ENCODE measurements at places on chromosomes 3 and 15.

GRCh38 chr3:115960799-115961198, 337.5 kb downstream of the GAP43 start:
- peak; percentile 74 for DNase-seq

DNA sequence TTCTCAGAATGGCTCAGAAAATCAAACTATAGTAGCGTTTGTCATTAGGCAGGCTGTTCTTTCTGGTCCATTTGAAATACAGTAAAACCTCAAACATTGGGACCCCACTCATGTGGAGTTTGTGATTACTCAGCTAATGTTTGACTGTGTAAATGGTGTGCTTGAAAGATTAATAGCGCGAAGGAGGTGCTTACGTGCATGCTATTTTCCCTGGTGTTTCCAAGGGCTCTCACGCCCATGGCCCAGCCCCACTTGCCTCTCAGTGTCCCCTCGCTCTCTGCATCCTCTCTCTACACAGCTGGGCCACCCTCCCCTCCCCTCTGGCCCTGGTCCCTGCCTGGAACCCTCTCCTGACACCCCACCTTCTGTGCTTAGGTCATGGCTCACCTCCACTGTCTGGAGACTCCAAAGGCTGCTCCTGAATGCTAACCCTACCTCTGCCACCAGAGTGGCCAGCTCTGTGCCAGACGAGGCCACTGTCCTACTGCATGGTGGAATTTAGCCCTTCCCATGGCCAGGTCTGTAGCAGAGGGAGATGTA, 194.2 kb downstream of the PLCL2 start:
- no peak for DNase-seq

- no peak for DNase-seq
These were observed 272.3 kb upstream of the NECTIN3 start for GRCh38 chr3:110799271-110799670.

DNA sequence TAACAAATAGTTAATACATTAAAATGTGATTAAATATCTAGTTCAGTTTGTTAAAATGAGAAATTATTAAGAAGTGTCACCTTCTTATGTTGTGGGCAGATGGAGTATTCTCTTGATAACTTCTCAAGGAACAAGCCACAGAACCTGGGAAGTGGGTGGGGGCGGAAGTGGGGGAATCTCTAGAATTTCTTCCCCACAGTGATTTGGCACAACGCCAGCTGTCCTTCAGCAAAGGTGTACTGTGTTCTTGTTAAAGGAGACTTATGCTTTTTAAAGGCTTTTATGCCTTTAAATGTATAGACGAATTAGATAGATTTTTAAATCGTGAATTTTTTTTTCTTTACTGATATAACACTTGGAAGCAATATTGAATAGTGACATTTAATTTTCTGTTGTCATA, 42.4 kb downstream of the SEC22A start:
- DNase-seq, result peak; percentile 11

DNA sequence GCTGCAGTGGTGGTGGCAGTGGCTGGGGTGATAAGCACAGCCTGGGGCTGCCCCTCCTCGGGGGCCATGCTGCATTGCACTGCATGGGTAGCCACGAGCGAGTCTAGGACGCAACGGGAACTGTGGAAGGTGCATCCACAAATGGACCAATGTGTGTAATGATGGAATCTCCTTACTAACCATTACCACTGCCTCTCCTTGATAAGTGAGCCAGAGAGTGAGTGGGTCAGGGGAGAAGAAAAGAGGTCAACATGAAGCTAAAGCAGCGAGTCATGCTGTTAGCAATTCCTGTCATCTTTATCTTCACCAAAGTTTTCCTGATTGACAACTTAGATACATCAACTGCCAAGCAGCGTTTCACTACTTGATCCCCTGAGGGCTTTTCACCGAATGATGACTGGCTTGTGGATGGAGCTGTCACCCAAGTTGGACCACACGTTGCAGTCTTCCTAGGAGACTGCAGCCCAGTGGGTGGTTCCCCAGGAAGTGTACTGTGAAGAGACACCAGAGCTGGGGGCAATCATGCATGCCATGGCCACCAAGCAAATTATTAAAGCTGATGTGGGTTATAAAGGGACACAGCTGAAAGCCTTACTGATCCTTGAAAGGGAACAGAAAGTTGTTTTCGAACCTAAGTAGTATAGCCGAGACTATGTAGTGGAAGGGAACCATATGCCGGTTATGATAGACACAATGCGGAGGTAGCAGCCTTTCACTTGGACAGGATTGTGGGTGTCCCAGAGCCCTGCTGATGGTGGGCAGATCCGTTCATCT, 20.6 kb downstream of the SAMD7 start:
- DNase-seq, result no peak

GRCh38 chr3:50164984-50165909, 10.1 kb downstream of the SEMA3F start:
- peak; percentile 12 for DNase-seq

- no peak for DNase-seq
These were observed 376.8 kb upstream of the THBS1 start for GRCh38 chr15:39204031-39204430.

DNA sequence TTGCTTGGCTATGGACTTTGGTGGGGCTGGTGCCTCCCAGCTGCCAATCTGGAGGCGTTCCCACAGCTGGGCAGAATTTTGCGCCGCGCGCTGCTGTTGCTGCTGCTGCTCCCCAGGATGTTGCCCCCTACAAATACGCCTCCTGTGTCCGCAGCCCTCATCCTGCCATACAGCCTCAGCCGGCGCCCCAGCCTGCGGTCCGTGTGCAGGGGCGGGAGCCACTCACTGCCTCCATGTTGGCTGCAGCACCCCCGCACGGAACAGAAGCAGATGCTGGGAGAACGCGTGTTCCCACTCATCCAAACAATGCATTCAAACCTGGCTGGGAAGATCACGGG, 197.7 kb upstream of the MCTP2 start:
- DNase-seq, result no peak

DNA sequence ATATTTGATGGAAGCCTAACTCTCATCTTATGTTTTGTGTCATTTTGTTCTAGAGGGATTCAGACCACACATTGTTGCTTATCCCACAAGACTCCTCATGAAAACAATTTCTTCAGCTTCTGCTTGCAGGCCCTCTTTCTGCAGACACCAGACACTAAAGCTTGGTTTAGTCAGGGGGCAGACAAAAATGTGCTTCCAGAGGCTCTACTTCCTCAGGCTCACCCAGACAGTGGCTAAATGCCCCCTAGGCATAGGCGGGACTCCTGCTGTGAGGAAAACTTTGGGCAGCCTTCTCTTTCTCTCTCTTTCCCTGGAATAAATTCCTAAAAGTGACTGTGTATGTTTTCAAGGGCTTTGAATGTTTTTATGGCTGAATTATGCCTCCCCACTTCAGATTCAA, 435.4 kb upstream of the ATP11B start:
- DNase-seq, result no peak

DNA sequence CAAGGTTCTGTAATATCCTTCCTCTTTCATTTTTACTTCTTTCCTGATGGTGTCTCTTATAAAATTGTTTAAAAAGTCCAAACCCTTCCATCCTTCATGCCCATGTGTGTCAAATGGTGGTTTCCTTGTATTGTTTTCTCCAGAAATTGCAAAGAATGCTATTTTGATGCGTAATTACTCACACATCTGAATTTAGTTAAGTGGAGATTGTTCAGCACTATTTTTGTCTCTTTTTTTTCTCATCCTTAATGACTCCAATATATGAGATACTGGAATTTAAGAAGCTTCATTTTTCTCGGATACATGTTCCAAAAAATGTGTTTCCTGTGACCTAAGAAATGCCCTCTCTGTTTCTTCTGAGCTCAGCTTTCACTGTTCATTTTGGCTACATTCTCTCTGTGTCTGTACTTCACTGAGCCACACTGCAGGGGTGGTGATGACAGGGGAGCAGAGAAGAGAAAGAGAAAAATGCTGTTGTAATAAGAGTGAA, 799.8 kb downstream of the DIPK2A start:
- DNase-seq, result no peak

GRCh38 chr15:69090197-69090948, 70.1 kb upstream of the GLCE start:
- peak; percentile 50 for DNase-seq

- DNase-seq, result no peak
These were observed 51.9 kb downstream of the RHCG start for GRCh38 chr15:89444241-89445225.

GRCh38 chr3:9167222-9167621, 82.2 kb downstream of the SRGAP3 start:
- DNase-seq, result no peak

GRCh38 chr3:5733995-5734394, 546.5 kb downstream of the EDEM1 start:
- no peak for DNase-seq

DNA sequence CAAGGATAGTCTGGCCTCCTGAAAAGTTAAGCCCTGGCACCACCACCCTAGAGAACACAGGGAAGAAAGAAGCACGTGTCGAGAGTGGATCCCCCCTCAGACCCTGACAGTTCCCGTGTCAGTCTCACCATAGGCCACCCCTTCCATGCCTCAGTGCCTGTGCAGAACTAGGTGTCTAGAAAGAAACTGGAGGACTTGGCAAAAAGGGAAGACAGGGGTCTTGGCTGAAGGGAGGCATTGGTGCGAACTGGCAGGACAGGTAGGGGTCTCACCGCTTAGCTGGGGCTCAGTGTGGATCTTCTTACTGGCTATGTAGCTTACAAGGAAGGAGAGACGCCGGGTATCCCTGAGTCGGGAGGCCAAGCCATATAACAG, 518 bp downstream of the QARS1 start:
- no peak for DNase-seq

DNA sequence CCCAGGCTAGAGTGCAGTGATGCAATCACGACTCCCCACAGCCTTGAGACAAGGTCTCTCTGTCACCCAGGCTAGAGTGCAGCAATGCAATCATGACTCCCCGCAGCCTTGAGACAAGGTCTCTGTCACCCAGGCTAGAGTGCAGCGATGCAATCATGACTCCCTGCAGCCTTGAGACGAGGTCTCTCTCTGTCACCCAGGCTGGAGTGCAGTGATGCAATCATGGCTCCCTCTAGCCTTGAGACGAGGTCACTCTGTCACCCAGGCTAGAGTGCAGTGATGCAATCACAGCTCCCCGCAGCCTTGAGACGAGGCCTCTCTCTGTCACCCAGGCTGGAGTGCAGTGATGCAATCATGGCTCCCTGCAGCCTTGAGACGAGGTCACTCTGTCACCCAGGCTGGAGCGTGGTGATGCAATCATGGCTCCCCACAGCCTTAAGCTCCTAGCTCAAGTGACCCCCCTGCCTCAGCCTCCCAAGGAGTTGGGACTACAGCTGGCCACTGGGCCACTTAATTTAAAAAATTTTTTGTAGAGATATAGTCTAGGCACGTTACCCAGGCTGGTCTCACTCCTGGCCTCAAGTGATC, 26.1 kb downstream of the TFRC start:
- no peak for DNase-seq

DNA sequence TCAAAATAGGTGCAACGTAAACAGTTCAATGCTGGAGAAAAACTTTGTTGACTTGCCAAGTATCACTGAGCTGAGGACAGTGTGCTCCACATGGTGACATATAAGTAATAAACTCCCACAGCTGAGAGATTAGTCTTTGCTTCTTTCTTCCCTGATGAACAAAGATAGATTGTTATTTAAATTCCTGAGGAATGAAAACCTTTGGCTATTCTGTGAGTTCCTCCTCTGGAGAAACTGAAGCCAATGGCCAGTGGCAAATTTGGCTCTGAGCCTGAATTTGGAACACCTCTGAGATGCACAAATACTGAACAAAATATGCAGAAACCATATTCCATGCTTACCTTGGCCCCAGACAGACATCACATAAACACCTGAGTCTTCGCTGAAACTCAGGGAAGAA, 63.3 kb downstream of the RPL22L1 start:
- DNase-seq, result no peak

DNA sequence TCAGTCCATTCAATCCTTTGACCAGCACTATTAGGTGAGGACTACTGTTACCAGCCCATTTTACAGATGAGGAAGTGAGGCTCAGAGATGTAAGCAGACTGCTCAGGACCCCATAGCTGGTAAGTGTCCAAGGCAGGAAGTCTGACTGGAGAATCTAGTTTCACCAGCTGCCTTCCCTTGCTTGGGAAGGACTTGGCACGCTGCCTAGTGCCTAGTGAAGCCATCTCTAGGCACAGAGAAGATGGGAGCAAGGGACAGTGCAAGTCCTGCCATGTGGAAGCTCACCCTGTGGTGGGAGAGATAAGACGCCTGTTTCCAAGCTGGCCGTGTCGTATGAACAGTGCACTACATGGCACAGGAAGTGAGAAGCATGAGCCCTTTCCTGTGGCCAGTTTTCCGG, 111.8 kb upstream of the TMC3 start:
- no peak for DNase-seq

- DNase-seq, result no peak
These were observed 206.1 kb upstream of the UBE2E2 start for GRCh38 chr3:22996920-22997571.
